ENCODE measurements at places on chromosomes 6 and 20.
A peak's percentile ranks its signal among the peaks of the same experiment; 100 is the strongest.

DNA sequence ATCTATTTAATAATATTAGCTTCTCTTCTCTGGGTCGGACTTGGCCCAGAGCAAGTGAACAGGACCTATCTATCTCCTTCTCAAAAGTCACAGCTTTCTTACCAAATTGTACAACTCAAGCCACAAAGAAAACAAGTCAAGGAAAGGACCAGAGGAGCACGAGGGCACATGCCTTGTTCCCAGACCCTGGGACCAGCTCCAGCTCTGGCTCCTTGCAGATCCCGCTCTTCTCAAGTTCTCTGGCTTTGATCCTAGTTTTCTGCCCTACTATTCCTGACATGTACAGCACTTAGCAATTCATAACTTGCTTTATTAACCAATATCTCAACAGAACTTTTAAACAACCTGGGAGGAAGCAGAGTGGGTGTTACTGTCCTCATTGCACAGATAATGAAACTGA, 185.9 kb downstream of the ESR1 start:
- no peak for DNase-seq

GRCh38 chr6:128098000-128098581, 197.2 kb upstream of the THEMIS start:
- no peak for DNase-seq

DNA sequence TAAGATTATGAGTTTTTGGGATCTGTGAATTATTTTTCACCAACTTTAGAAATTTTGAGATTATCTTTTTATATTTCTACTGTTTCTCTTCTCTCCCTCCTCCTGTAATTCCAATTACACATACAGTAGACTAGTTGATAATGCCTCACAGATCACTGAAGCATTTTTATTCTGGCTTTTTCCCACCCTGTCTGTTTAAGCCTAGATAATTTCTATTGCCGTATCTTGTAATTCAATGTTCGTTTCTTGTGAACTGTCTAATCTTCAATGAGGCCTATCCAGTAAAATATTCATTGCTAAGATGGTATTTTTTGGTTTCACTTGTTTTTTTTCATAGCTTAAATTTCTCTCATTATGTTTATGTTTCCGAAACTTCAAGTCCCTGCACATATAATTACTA, 12.0 kb downstream of the MDN1 start:
- DNase-seq: no peak

DNA sequence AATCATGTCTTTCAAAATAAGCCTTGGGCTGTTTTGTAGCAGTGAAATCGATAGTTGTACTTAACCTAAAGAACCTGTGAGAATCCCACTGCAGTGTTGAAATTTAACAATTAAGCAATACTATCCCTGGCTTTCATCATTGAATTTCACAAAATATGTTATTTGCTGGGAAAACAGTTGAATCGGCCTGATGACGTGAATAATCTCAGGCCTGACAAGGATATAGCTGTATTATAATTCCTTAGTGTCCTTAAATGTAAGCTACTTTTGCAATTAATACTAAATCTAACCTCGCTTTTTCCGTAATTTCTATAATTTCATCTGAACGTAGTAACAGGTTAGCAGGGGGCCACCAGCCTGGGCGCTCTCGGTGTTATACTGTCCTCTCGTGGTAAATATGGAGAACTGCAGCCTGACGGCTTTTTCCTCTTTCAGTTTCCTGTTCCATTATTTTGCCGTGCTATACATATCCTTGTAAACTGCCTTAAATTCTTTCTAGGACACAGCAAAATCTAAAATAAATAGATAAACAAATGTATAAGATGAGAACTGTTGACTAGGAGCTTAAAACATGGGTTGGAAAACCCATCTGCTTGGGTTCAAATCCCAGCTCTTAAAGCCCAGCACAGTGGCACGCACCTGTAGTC, 24.0 kb downstream of the MTFR2 start:
- DNase-seq: no peak

GRCh38 chr20:62486484-62486883, 10.7 kb upstream of the GATA5 start:
- DNase-seq: no peak

DNA sequence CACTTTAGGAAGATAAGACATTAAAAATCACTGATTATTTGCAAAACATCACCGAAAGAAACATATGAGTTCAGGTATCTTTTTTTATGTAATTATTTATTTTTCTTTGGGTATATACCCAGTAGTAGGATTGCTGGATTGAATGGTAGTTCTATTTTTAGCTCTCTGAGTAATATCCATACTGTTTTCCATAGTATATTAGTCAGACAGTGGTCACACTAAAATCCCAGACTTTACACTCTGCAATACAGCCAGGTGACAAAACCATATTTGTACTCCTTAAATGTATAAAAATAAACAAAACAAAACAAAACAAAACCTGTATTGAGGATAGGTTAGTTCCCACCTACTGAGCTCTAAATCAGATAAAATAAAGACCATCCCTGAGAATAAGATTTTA, 1024.3 kb upstream of the EYS start:
- no peak for DNase-seq

DNA sequence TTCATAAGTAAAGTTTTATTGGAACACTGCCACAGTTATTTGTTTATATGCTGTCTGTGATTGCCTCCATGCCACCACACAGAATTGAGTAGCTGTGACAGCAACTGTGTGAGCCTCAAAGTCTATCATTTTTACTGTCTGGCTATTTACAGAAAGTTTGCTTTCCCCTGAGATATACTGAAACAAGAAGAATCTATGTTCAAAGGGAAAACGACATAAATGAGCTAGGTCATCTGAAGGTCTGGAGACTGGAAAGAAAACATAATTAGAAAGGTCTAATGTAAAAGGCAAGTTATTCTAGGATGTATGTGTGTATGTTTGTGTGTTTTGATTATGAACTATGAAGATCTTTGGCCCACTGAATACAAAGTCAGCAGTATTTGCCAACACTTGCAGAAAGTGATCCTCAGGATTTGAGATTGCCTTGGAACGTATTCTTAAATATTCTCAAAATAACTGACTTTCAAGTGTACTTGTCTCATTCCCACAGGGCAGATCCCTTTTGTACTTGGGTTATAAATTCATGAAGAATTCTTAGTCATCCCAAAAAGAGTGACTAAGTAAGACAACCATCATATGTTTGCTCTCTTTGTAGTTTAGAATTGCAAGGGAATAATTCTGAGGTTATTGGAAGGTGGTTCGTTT, 677.7 kb downstream of the DOK5 start:
- DNase-seq: no peak

- DNase-seq: no peak
These were observed 28.3 kb downstream of the COL20A1 start for GRCh38 chr20:63321148-63321831.

DNA sequence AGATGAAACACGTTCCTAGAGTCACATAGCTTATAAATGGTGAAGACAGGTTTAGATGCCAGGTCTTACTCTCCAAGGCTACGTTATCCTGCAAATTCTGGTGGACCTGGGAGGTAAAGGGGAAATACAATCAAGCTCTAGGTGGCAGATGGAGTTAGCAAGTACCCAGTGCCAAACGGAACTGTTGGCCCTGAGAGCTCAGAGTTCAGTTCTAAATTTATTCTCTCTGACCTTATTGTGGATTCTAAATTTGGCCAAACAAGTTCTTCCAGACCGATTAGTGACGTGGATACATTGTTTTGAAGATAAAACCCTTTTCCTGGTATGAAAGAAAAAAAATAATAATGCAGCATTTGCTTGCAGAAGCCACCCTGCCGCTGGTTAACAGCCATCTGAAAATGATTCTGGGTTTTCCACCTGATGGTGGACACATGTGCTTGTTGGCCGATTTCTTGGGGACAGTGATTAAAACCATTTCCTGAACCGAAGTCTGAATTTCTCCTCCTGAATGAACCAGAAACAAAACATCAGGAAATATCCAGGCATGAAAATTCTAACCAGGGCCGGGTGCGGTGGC, 32.5 kb downstream of the RIPOR3 start:
- no peak for DNase-seq

- DNase-seq: no peak
These were observed 104.3 kb downstream of the CDH26 start for GRCh38 chr20:60062431-60063047.

DNA sequence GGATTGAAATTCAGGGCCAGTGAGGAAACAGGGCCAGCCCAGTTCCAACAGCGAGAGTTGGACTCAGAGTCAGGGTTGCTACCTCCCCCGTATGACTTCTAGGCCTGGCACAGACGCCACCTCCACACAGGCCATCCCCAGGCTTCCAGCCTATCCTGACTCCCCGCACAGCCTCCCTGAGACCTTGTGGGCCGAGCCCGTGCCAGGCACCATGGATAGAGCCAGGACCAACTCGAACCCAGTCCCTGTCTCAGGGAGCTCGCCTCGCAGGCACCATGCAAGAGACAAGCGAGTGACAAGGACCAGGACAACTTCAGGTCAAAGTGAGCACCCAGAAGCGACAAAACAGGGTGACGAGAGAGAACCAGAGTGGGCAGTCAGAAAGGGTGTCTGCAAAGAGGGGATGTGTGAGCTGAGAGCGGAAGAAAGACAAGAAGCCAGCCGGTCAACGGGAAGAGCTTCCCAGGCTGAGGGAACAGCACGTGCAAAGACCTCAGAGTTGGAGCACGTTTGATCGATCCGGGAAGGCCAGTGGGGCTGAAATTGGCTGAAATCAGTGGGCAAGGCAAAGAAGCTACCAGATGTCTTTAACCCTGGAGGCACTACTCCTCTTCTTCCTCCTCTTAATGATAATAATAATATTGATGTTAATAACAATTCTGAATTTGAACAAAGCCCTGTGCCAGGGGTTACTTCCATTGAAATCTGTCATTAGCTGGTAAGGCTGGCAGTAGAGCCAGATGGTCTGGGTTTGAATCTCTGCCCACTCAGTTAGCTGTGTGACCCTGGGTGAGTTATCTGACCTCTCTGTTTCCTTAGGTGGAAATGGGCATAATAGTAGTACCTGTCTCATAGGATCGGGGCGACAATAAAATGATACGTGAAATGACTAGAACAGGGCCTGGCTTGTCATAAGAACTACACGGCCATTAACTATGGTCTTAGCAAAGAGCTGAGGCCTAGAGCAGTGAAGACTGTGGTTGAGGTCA, 45.0 kb downstream of the KIAA1755 start:
- DNase-seq: no peak

DNA sequence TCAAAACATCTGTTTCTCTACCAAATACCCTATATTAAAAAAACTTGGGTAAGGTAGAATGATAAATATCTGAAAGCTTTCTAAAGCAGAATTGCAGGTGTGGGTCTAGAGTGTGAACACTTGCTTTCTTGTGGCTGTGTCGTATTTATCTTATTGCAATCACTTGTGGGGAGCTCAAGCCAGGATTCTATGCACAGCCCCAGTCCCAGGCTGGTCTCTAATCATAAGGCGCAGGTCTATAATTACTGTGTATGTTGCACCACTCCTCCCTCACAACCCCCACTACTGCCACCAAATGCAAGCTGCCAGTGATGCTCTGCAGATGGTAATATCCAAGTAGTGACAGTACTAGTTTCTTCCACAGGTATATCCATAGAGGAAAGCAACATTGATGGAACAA, 2.2 kb upstream of the E2F3 start:
- DNase-seq: no peak

GRCh38 chr6:20203561-20204511, 8.4 kb downstream of the MBOAT1 start:
- DNase-seq: no peak

- no peak for DNase-seq
These were observed 628.0 kb downstream of the KIF16B start for GRCh38 chr20:15945289-15945688.

DNA sequence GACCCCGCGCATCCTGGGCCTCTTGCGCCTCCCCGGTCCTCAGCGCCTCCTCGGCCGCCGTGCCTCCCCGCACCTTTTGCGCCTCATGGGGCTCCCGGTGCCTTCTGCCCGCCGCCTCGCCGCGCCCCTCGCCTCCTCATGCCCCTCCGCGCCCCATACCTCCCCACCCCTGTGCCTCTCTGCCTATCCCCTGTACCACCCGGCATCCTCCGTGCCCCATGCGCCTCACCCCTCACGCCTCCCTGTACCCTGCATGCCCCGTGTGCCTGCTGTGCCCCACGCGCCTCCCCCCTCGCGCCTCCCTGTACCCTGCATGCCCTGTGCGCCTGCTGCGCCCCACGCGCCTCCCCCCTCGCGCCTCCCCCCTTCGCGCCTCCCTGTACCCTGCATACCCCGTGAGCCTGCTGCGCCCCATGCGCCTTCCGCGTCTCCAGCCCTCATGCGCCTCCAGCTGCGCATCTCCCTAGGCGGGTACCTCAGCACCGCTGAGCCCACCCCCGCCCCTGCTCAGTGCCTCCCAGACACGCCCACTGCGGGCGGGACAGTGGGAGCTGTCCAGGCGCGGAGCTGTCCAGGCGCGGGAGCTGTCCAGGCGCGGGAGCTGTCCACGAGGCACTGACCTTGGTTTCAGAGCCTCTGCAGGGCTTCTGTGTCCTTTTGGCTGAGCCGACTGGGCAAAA, 37.1 kb downstream of the IGF2R start:
- no peak for DNase-seq

DNA sequence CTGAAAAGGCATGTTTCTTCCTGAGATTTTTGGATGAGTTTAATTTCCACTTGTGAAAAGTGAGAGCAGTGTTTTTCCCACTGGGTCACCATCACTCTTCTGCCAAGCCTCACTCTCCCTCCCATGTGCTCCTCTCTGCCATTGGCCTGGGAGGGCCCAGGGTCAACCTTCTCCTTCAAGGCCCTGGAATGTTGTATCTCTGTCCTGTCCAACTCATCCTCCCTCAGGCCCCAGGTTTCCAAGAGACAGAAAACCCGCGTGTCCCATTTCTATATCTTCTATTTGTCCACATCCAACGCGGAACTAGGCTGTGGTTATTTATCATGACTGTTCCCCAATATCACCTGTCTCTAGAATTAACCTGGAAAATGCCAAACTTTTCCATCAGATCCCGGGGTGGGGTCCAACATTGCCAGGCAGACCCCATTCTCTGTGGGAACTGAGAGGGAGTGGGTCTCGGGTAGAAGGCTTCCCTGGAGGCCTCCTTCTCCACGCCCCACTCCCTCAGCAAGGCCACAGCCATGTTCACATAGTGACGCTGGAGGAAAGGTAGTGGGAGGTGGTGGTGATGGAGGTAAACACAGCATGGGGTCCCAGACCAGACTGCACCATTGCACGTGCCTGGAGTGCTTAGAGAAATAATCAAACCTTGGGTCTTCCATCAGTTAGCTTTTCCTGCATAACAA, 173.5 kb downstream of the SCP2D1 start:
- no peak for DNase-seq

DNA sequence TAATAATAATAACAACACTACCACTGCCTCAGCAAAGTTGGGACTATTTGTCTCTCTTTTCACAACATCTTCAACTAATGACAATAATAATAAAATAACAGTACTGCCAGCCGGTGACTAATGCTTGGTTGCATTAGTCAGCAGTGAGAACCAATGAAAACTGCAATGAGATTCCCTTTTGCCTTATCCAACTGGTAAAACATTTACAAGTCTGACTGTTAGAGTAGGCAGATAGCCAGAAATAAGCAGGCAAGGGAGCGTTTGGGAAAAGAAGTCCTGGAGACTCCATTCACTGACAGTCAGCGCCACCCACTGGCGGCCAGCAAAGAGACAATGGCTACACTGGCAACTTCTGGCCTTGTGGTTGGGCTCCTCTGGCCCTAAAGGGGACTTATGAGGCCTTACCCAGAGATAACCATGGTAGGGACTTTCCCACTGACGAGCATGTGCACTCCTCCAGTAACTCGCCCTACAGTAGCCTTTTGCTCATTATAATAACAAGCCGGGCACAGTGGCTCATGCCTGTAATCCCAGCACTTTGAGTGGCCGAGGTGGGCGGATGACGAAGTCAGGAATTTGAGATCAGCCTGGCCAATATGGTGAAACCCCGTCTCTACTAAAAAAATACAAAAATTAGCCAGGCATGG, 3.4 kb upstream of the NSFL1C start:
- DNase-seq: peak; percentile 29
